ENCODE measurements at places on chromosomes 7 and 10. TPM values are rescaled to one million over a fixed set of nuclear protein-coding genes. Genes with fewer than 3 reads are reported as not detected.
A peak's percentile ranks its signal among the peaks of the same experiment; 100 is the strongest.

The IGFBP1 gene
- total RNA-seq, result 4.0 TPM

The CYP3A4 gene
- total RNA-seq, result not detected

The ERVW-1 gene
- not detected for total RNA-seq

GRCh38 chr7:87933953-87934698 lies at the start of gene ADAM22:
Gene ADAM22 (plus strand): TSS chr7:87934251. CDS start chr7:87934466, 215 bp downstream.
- peaks cover 15% of the 10 kb centered on the region for H3K27me3 ChIP-seq
- H3K4me3 ChIP-seq, result peak within 1 kb of the TSS; percentile 69
- peak; percentile 80 for DNase-seq
- H3K36me3 ChIP-seq, result no peaks in the 10 kb centered on the region
- H3K4me1 ChIP-seq, result peaks cover 7% of the 10 kb centered on the region

DNA sequence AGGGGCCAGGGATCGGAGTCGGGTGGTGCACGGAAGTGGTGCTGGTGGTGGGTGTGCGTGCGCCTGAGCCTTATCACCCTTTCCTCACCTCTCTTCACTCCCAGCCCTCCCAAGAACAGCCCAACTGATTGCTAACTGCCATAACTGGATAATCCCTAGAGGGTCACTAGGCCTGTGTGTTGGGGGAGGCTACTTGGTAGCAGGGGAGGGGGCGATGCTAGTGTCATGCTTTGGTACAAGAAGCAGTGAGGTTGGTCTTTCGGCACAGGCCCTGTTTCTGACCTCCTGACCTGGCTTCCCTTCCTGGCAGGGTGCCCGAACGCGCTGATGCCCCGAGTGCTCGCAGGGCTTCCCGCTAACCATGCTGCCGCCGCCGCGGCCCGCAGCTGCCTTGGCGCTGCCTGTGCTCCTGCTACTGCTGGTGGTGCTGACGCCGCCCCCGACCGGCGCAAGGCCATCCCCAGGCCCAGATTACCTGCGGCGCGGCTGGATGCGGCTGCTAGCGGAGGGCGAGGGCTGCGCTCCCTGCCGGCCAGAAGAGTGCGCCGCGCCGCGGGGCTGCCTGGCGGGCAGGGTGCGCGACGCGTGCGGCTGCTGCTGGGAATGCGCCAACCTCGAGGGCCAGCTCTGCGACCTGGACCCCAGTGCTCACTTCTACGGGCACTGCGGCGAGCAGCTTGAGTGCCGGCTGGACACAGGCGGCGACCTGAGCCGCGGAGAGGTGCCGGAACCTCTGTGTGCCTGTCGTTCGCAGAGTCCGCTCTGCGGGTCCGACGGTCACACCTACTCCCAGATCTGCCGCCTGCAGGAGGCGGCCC lies 652 bp downstream of the KAZALD1 start:
- peak overlapping the region; percentile 92 for H3K27ac ChIP-seq
- H3K4me1 ChIP-seq, result peaks cover 44% of the 10 kb centered on the region
- DNase-seq, result peak; percentile 92
- H3K27me3 ChIP-seq, result no peaks in the 10 kb centered on the region
- H3K36me3 ChIP-seq, result peaks cover 2% of the 10 kb centered on the region
- H3K4me3 ChIP-seq, result peak overlapping the region; percentile 85

DNA sequence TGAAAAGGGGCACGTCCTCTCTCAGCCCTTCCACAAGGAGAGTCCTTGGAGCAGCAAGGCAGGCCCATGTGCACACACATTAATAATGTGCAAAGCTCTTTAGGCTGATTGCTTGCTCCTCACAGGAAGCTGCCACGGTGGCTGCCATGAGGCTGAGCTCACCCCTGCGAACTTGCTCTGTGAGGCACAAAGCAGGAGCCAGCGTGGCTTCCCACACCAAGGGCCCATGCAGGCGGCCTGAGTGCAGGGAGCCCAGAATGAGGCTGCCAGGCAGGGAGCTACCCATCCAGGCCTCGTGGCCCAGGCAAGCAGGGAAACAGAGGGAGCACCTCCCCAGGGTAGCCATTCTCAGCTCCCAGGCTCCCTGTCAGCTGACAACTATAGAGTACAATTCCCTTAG lies 242.9 kb downstream of the GRID1 start:
- DNase-seq, result no peak
- H3K4me1 ChIP-seq, result no peaks in the 10 kb centered on the region
- no peaks in the 10 kb centered on the region for H3K36me3 ChIP-seq
- H3K4me3 ChIP-seq, result no peak overlapping the region
- H3K27me3 ChIP-seq, result no peaks in the 10 kb centered on the region

GRCh38 chr10:103648251-103648635 lies 154.7 kb downstream of the NEURL1 start:
- DNase-seq, result no peak
- H3K27me3 ChIP-seq, result no peaks in the 10 kb centered on the region
- peaks cover 34% of the 10 kb centered on the region for H3K36me3 ChIP-seq
- H3K27ac ChIP-seq, result peak overlapping the region; percentile 85
- peaks cover 78% of the 10 kb centered on the region for H3K4me1 ChIP-seq
- no peak overlapping the region for H3K4me3 ChIP-seq

DNA sequence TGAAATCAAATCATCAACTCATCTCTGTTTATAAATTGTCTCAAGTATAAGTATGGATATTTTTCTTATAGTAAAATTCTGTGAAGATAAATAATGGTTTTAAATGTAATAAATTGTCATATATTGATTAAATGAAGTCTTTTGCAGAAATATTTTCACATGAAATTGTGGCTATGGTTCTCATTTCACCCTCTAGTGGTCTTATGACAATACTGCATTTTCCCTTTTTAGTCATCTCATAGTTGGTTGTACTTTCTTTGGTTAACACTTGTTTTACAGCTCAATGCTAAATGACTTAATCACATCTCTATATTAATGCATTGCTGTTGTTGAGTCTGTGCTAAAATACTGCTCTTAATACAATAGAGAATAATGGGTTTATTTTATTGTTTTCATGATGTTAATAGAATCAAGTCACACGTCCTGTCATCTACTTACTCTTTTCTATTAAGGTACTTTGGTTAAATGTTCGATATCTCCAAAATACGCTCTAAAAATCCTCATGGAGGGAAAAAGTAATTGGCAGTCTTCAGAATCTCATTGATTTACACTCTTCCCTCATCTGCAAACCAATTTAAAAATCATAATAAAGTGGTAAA lies 38.0 kb upstream of the CACNA2D1 start:
- no peak overlapping the region for H3K27ac ChIP-seq
- no peaks in the 10 kb centered on the region for H3K36me3 ChIP-seq
- H3K27me3 ChIP-seq, result no peaks in the 10 kb centered on the region
- no peak for DNase-seq
- H3K4me3 ChIP-seq, result no peak overlapping the region

DNA sequence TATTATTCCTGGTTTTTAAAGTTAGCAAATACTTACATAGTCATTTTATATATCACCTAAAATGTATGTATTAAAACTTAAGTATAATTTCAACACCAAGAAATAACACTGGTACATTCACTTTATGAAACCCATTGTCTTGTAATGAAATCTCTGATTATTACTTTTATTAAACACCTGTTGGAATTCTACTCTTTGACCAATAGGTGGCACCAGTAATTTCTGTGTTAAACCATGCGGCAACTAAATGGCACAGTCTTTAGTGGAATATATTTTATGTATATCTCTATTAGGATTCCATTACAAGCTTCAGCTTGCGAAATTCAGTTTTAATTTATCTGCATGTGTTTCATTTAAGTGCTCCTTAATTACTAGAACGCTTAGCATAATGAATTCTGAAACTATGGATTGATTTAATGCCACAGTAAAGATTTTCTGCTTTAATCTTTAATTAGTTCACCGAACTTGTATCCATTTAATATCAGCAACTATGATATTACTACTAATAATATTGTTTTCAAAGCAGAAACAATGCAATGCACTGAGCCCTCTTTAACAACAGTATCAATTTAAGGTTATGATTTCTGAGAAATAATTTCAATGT lies 181.3 kb downstream of the MAGI2 start:
- DNase-seq, result no peak
- H3K27ac ChIP-seq, result no peak overlapping the region
- H3K36me3 ChIP-seq, result no peaks in the 10 kb centered on the region
- peaks cover 8% of the 10 kb centered on the region for H3K4me1 ChIP-seq
- H3K27me3 ChIP-seq, result no peaks in the 10 kb centered on the region

DNA sequence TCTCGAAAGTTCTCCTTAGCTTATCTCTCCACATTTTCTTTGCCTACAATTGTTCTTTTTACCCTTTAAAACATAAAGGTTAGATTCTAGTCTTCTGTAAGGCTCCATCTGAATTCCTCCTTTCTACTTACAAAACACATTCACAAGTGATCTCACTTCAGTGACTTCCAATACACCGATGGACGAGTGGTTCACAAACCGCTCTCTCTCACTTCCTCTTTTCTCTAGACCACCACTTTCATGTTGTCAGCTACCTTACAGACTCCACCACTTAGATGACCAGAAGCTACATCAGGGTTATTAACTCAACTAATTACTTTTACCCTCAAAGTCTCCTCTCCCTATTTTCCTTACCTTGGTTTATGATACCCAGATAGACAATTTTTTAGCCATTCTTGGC lies 11.8 kb downstream of the MET start:
- H3K27ac ChIP-seq, result no peak overlapping the region
- DNase-seq, result no peak
- no peak overlapping the region for H3K4me3 ChIP-seq

DNA sequence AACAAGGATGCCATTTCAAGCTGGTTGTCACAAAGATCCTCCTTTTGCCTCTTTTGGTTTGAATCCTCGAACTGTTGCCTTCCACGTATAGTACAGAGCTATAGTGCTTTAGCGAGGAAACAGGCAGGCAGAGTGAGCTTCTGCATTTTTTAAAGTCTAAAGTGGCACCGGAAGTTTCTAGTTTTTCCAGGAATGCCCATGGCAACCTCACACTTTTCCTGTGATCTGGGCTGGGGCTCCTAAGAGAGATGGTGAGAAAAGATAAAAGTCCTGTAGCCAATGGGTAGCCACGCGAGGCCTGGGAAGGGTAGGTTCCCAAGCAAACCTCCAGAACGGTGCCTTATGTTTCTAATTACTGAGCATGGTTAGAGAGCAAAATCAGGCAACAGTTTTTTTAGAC lies 76.7 kb downstream of the CALD1 start:
- no peaks in the 10 kb centered on the region for H3K27me3 ChIP-seq
- peak overlapping the region; percentile 51 for H3K27ac ChIP-seq
- peaks cover 40% of the 10 kb centered on the region for H3K4me1 ChIP-seq
- DNase-seq, result no peak
- H3K4me3 ChIP-seq, result no peak overlapping the region

Measured in osteoblast (primary cell).